Central memory CD4-positive, alpha-beta T cell (primary cell): ENCODE measurements at places on chromosomes 7 and 10.

- DNase-seq, result no peak
These were observed 13.3 kb upstream of the MIOS start for GRCh38 chr7:7553386-7553785.

DNA sequence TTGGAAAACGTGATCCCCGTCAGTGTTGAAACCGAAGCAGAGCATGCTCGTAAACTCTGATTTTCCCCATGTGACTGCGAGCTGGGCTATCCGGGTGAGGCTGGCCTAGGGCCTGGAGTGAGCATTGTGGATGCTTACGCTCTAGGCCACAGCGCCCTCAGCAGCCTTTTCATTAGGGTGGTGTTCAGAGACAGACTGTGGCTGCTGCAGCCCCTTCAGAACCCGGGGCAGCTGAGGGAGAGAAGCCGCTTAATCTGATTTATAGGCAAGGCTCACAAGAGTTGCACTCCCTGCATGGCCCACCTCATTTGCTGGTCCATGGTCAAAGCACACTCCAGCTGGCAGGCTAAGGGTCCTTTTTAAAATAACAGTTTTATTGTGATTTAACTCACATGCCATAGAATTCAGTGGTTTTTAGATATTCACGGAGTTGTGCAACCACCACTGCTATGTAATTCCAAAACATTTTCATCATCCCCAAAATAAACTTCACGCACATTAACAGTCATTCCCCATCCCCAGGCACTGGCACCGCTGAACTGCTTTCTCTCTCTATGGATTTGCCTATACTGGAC lies 72.5 kb downstream of the SYPL1 start:
- no peak for DNase-seq

DNA sequence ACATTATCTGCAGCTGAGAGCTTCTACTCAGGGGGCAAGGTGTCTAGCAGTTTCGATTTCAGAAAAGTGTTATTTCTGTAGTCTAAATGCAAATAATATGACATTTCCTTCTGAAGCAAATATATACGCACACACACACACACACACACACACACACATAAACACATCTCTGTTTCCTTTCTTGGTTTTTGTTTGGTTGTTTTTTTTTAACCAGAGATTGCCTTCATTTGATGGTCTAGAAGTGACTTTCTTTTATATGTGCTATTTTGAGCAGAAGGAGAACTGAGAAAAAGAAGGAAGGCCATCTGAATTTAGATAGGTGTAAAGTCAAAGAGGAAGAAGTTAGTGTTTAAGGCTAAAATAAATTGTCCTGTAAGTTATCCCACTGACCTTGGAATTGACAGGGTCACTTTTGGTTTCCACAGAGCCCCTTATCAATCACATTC lies 142.2 kb downstream of the TRIL start:
- no peak for DNase-seq

DNA sequence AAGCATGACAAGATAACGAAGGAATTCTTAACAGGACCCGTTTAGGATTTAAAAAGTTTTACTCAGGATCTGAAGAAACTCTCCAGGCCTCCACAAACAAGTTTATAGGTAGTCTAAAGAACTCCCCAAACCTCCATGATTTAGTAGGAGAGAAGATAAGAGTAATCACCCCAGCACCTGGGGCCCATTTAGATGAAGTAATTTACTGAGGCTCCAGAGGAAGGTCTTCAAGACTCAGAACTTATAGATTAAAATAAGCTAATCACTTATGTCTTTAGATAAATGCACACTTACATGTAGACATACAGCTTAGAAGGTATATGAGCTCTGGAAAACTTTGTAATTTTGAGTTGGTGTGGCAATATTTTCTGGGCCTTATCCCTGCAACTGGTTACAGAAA lies 123.8 kb downstream of the HBP1 start:
- DNase-seq, result no peak

DNA sequence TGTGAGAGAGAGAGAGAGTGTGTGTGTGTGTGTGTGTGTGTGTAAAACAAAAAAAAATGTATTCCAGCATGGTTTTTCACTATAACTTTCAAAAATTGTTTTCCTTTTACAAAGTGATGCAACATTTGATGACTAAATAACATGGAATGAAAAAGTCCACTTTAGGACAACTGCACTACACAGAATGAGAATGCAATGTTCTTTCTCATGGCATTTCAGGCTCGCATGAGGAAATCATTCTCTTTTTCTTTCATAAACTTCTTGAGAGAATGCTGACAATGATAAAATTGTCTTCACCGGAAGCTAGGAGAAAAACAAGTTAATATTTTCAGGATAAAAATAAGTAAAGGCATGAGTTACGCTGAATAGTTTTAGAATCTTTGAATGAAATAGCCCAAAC lies 53.7 kb downstream of the SLC16A12 start:
- DNase-seq, result no peak

DNA sequence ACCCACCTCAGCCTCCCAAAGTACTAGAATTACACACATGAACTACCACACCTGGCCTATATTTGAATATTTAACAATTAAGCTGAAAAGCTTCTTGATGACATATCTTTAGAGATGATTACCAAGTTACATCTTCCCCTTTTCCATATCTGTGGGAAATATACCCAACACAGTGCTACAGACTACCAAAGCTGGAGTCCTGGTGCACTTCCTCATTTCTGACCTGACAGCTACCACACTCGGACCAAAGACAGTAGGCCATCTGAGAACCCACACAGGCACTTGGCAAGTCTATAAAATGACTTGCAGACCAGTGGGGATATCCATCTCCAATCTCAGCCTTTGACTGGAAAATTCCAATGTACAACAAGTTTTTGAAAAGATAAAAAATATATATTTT lies 270.4 kb upstream of the KLF14 start:
- DNase-seq, result no peak

DNA sequence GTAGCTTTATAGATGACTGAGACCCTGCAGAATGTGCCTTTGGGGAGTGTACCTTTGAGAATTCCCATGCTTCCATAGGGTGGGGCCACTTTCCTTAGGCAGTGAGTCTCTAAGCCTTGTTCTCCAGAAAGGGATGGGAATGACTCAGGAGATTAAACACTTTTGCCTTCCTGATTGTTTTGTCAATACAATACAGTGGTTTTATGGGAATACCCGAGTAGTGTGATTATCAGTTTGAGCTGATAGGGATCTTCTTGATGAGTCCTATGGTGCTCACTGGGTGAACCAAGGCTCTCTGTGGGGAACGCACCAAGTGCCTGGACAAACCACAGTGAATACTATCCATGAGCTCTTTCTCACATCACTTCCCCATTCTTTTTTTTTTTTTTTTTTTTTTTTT lies 6.3 kb downstream of the MYOF start:
- no peak for DNase-seq

DNA sequence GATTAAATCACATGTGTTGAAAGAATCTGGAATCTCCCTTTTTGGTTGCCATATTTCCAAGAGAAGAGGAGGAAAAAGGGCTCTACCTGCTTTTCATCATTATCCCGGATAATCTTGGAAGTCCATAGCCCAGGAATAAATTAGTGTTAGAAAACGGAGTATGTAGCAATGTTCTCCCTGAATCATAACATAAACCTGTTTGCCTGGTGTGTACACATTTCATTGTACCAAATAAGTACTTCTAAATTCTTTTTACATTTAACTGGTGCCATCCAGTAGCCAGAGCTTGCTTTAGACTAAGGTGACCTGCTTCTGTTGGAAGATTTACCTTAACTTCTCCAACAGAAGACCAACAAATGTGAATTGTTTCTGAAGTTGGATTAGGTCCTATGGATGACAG lies 182.3 kb upstream of the C7orf33 start:
- no peak for DNase-seq

DNA sequence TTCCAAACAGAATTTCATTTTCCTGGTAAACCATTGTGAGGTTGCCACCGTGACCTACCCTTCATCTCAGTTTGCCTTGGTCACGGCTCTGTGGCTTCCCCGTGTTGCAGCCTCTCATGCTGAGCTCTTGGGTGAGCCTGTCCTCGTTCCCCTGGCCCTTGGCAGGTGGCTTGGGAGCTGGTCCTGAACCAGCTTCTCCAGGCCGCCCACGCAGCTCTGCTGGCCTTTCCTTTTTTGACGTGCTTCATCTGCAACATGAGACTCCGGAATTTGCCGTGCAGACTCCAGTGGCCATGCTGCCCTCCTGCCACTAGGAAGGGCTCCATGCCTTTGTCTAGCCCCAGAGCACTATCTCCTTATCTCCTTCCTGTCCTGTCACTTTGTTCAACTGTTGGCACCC lies 93.0 kb upstream of the NPS start:
- DNase-seq, result no peak
